Hematopoietic multipotent progenitor cell treated with erythropoietin and hydrocortisone succinate and interleukin-3 and kit ligand, for 4 days (in vitro differentiated cells): ENCODE measurements at places on chromosomes 7 and 10.

DNA sequence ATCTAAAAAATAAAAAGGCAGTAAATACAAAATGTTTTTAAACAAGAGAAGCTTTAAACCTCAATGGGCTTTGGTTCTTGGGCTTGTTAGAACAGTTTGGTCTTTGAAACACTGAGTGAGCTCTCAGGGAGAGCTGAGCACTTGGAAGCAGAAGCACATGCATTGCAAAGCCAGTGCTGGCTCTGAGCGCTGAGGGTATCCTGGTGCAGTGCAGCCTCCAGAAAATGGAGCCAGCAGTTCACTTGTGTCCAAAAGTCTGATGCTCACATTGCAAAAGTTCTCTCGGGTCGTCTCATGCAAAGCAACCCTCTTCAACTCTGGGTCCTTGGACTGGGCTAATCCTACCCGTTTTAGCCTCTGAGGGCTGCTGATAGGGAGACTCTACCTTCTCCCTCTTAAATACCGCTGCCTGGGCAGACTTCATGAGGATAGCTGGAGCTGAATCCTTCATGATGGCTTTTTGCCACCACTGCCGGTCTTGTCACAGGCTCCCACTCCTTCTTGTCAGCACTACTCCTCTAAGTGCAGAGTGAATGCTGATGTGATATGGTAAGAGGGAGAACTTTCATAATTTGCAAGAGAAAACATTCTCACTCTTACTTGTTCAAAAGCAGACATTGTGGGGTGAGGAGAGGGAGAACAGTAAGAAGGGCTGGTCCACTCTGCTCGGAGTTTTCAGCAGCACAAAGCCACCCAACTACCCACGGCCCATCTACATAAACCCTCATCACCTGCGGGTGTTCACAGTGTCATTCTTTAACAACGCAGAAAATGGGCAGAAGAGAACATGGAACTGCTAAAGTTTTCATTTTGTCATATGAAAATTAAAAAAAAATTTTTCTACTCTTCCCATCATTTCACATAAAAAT, 42.2 kb upstream of the BMPER start:
- no peak for DNase-seq

- DNase-seq, result no peak
These were observed 210.9 kb downstream of the ACTR3B start for GRCh38 chr7:152970481-152970880.

- no peak for DNase-seq
These were observed 168.3 kb upstream of the SP8 start for GRCh38 chr7:20954711-20955619.

DNA sequence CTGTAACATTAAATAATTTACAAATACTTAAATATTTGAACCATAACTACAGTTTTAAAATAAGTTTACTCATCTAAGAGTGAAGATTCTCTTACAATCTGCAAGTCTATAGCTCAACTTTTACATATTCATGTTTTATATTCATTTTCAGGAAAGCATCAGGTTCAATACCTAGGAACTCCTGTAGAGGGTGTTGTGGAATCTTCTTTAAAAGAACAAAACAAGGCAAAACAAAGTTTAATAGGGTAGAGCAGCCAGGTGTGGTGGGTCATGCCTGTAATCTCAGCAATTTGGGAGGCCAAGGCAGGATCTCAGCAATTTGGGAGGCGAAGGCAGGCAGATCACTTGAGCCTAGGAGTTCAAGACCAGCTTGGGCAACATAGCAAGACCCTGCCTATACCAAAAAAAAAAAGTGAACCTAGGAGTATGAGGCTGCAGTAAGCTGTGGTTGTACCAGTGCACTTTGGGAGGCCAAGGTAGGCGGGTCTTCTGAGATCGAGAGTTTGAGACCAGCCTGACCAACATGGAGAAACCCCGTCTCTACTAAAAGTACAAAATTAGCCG, 45.1 kb downstream of the ST8SIA6 start:
- peak; percentile 80 for DNase-seq

- no peak for DNase-seq
These were observed 57.2 kb upstream of the ELN start for GRCh38 chr7:73970801-73971229.

GRCh38 chr10:119209035-119209735, 1.8 kb downstream of the GRK5 start:
- peak; percentile 64 for DNase-seq

- DNase-seq, result no peak
These were observed 17.4 kb upstream of the PRKAG2 start for GRCh38 chr7:151894111-151895007.

GRCh38 chr10:12350167-12350872, 973 bp downstream of the CAMK1D start:
- DNase-seq, result peak; percentile 78

DNA sequence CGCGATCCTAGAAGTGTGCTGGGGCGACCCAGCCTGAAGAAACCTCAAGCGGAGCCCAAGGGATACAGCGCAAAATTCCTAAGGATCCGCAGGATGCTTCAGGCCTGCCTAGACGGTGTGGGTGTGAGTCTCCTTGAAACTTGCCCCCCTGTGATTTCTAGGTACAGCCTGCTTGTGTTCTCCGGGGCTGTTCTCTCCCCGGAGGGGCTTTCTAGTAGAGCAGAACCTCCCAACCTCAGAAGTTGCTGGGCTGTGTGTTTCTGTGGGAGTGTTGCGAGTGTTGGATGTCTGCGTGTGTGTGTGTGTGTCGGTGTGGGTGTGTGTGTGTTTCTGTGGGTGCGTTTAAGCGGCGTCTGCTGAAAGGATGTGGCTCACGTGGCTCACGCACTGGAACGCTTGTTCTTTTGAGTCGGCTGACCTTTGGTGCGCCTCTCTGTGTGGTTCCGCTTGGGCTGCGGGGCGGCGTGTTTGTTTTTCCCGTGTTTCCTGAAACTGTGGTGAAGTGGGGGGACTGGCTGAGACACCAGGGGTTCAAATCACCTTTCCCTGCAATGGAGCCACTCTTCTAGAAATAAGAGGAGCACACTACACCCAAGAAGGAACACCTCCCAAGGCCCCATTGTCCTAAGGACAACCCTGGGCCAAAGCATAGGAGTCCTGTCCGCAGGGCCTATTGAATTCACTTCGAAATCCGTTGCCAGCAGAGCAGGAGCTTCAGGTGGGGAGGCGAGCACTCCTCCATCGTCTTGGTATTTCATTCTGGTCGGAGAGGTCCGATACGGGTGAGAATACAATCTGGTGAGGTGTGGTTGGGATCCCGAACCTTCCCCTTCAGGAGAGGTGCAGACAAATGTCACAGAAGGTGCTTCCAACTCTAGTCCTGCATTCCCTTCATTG, 25.1 kb upstream of the ZNF273 start:
- no peak for DNase-seq

GRCh38 chr7:2211926-2212325, 20.8 kb downstream of the MAD1L1 start:
- DNase-seq, result no peak

DNA sequence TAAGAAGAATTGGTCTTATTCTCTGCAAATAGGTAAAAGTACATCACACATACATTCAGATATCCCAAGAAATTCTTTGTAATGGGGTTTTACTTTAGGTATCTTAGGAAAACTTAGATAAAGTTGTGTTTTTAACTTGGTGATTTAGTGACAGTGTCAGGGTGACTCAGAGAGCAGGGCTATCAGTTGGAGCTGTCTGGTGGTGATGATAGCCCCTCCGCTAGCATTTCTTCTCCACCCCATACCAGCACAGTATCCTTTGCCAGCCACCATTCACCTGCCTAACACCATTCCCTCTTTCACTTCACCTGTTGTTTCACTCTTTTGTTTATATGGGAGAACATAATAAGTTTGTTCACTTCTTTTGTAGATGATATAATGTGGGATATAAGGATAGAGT, 30.4 kb downstream of the VPS50 start:
- DNase-seq, result no peak
